Stimulated activated CD8-positive, alpha-beta memory T cell treated with anti-CD3 and anti-CD28 coated beads, Interleukin-4, amount 100 ng/mL, for 1 hour (primary cell): ENCODE measurements at places on chromosomes 6 and 20.

- DNase-seq: no peak
Measured at GRCh38 chr6:36533321-36533720, 14.0 kb downstream of the STK38 start.

DNA sequence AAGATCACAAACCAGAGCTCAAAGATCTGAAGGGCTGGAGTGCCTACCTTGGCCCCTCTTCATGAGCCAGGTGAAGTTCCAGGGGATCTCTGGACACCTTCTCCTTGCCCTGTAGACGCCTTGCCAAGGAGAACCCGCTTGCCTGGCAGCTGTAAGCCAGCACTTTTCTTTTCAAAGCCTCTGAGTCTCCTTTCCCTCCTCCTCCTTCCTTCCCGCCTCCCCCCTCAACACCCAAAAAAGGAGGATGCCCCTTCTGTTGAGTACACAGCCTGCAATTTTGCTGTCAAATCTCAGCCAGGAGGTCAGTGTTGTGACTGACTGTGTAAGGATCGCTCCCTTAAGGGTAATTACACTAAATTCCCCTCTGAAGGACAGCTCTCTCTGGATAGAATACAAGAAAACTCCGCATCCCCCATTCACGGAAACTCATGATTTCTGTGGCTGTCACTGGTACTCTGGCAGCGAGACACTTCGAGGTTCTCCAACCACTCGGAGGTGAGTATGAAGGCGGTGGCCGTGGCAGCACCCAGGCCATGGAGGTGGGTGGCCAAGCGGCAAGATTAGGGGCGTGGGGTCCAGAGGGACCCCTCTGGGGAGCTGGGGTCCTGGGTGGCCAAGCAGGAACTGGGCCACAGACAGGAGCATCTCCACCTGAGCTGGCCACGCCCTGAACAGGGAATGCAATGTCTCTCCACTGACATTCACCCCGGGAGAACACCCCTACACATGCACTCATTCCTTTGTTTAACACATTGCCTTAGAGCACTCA is 23.2 kb upstream of the FOXP4 start:
- DNase-seq: no peak

GRCh38 chr6:27479319-27480182 is 6.6 kb upstream of the ZNF184 start:
- peak; percentile 77 for DNase-seq

- no peak for DNase-seq
Measured at GRCh38 chr6:5597413-5597812, 336.1 kb downstream of the FARS2 start.

DNA sequence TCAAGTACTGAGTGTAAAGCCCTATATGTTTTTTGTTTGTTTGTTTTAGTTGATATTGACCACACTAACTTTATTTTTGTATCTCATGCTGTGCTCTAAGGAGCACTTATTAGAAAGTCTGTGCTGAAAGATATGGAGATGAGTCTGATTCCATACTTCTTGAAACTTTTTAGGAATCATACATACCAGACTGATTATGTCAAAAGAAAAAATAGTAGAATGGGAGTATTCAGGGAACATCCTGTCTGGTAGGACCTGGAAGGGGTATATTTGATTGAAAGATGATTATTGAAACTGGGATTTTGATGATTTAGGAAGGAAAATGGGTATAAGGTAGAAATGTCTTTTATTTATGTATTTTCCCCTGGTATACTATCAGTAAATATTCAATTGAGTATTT is 111.4 kb downstream of the QKI start:
- no peak for DNase-seq

GRCh38 chr20:37362231-37362792 is 16.4 kb downstream of the SRC start:
- no peak for DNase-seq

DNA sequence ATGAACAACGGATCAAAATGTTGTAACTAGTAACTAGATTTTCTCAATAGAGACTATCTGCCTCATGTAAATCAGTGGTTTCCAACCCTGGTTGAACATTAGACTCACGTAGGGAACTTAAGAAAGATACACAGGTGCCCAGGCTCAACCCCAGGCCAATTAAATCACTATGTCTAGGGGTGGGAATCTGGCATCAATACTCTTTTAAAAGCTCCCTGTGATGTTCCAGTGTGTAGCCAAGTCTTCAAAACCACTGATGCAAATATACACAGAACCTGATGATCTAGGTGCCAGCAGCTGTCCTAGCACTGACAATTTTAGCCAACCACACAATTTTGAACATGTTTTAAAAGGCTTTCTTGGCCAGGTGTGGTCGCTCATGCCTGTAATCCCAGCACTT is 128.7 kb downstream of the TBC1D32 start:
- DNase-seq: no peak

DNA sequence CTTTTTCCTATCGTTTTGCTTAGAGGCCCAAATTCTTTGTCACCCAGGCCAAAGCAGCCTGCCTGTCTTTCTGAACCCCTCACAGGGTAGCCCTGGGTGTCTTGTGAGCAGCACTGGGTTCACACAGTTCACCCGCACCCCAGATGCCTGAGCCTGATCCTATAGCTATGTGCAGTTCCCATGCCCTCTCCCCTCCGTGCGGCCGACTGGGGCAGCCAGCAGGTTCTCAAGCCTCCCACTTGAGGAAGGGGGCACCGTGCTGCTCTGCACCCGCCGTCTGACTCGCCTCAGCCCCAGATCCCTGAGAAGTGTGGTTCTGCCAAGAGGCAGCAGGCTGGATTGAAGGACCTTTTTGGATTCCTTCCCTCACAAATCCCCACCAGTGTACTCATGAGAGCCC is 89.0 kb downstream of the PSMB1 start:
- DNase-seq: no peak

GRCh38 chr6:45915780-45916468 is 99.7 kb downstream of the CLIC5 start:
- no peak for DNase-seq

DNA sequence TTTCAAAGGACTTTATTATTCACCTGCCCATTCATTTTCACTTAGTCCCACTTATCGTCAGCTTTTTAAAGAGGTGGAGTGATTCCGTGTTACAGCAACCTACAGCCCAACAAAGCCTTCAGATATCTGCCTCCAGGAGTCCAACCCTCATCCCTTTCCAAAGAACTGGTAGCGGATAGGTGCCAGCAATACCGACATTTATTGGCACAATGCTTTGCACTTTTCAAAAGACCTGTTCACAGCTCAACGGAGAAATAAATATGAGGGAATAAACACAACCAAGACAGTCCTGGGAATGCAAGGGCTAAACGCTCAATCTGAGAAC is 819 bp upstream of the MTRF1L start:
- no peak for DNase-seq

DNA sequence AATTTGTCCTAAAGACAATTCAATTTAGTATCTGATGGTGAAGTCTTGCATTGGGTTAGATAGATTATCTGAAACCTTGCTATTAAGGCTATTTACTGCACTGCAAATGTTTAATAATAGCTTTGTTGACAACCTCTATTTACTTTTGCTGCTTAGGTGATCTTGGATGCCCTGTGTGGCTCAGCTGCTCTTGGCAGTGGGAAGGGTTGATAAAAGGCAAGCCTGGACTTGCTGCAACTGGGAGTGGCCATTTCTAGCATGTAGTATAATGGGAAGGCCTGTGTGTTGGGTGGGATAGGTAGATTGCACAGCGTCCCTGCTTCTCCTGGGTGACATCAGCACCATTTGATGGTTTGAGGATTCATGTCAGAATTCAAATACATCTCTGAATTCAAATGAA is 49.1 kb downstream of the ARMC2 start:
- DNase-seq: no peak

GRCh38 chr20:11796026-11796425 is 121.7 kb upstream of the BTBD3 start:
- DNase-seq: no peak

DNA sequence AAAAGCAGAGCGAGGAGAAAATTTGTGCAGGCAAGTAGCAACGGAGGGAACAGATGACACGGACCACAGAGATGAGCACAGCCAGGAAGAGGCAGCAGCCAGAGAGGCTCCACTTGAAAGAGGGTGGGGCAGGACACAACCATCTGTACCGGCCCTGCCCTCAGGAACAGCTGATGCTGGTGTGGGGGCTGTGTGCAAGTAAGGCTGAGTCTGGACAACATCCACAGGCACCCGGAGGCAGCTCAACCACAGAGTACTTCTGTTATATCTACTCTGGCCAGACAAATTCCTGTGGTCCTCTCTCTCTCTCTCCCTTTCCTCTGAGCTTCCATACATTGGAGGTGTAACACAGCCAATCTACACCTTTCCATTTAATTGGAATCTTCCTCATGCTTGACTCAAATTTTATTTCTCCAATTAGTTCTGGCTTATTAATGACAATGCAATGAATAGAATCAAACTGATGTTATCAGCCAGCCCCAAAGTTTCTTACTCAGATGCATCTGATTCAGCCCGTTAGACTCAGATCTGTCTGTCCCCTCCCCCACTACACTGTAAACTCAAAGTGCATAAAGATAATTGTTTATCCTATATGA is 24.9 kb downstream of the KIF13A start:
- no peak for DNase-seq

GRCh38 chr20:9066191-9066590 is 2.7 kb upstream of the PLCB4 start:
- no peak for DNase-seq

- DNase-seq: no peak
Measured at GRCh38 chr6:36650848-36651478, 27.6 kb upstream of the CDKN1A start.

DNA sequence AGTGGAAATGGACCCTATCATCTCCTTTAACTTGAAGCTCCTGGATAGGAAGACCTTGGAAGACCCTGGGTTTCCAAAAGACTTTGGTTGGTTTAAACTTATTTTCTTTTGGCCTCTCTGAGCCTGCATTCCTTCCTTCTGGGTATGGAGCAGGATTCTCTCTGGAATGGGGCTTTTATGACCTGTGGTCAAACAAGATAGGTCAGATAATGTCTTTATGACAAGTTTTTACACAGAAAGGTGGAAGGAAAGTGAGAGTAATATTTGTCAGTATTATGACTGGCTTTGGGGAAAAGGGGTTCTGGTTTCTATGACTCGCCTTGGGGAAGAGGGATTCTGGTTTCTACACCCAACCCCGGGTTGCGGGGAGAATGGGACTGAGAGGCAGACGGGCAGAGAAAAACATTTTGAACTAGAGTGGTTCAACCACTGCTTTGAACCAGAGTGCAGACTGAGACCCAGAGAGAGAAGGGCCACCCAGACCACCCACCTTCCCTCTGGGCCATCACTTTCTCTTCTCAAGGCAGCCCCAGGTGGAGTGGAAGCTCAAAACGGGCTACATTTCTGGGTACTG is 37.6 kb upstream of the KCNK5 start:
- DNase-seq: no peak

DNA sequence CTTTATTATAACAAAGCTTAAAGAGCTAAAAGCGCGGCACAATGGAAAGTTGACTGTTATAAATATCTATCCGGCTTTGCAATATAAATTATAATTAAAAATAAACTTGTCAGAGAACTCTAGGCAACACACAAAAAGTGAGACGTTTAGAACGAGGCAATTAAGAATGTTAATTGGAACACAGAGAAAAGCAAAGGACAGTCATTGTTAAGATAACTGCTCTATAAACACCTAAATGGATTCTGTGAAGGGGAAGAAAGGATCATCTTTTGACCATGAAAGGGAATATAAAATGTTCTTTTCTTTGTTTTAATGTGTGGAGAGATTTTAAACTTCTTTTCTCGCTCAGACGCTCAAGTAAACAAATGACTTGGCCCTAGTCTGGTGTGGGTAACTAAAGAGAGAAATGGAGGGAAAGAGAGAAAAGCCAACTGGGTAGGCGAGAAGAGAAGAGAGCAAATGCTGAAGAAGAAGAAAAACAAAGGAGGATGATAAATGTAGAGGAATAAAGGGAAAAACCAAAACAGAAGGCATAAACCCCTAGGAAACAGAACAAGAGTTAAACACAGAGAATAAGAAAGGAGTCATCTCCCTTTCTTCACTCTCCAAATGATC is 9.3 kb upstream of the SALL4 start:
- no peak for DNase-seq

DNA sequence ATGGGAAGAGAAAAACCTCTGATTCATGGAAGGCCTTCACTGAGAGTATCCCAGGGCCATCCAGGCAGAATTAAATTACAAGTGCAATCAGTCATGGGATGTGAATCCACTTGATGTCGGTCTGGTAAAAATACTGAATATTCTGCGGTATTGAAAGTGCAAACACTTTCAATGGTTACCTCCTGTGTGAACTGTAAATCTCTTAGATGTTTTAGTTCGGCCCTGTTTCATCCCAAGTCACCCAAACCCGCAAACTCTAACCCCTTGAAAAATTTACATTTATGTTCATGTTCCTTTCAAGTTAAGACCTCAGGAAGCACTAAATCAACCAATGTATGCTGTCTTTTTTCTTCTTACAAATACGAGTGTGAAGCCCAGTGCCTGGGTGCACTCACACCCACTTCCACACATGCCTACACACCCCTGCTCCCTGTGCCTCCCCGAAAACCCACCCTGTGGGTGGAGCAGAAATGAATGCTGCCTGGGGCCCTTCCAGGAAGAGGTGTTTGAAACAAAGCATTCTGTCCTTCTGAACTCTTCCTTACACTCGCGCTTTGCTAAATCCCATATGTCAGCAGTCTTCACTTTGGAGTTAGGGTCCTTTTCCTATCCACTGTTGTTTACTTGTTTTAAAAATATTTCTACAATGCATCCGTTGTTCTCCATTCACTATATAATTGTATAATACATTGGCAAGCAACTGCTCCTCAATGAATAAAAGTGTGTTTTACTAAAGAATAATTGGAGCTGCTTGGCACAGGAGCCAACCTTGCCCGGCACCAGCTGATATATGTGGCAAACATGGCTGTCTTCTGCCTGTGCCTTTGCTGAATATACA is 62.7 kb downstream of the FYN start:
- no peak for DNase-seq

DNA sequence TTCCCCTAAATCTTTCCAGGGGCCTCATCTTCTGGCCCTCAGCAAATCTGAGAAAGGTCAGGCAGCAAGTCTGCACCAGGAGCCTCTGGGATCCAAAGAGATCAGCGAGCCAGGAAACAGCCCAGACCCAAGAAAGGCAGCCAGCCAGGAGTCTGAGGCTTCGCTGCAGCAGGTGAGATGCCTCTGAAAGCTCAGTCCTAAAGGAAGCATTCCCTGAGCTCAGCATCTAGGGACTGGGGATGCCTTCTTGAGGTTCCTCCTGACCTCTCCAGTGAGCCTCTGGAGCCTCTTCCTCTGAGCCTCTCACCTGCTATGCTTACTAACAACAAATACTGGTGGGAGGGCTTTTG is 118.8 kb upstream of the MAFB start:
- DNase-seq: no peak

DNA sequence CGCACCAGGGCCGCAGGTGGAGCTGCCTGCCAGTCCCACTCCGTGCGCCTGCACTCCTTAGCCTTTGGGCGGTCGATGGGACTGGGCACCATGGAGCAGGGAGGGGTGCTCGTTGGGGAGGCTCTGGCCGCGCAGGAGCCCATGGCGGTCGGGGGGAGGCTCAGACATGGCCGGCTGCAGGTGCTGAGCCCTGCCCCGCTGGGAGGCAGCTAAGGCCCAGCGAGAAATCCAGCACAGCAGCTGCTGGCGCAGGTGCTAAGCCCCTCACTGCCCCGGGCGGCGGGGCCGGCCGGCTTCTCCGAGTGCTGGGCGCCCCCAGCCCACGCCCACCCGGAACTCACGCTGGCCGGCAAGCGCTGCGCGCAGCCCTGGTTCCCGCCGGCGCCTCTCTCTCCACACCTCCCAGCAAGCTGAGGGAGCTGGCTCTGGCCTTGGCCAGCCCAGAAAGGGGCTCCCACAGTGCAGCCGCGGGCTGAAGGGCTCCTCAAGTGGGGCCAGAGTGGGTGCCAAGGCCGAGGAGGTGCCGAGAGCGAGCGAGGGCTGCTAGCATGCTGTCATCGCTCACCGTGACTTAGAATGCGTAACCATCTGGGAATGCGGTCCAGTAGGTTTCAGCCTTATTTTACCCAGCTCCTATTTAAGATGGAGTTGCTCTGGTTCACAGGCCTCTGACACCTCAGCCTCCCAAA is 77.3 kb downstream of the C6orf52 start:
- no peak for DNase-seq
